ENCODE measurements at places on chromosomes 7 and 10. TPM values are rescaled to one million over a fixed set of nuclear protein-coding genes. Genes with fewer than 3 reads are reported as not detected.

GRCh38 chr10:1368842-1369171 lies 312.6 kb downstream of the WDR37 start:
- peak; percentile 65 for DNase-seq

DNA sequence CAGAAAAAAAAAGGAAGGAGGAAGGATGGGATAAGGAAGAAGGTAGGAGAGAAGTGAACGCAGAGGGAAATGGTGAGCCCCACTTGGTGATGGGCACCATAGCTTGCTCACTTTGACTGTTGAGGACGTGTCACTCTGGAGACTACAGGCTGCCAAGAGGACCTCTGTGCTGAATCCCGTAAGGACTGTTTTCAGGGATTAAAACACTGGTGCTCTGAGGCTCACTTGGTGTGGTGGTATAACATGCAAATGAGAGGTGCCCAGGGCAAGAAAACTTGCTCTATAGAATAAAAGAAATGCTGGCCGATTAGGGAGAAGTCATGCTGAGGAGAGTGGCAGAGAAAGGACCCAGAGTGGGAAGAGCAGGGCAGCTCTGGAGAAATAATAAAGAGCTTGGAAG lies 5.3 kb upstream of the IL2RA start:
- no peak for DNase-seq

DNA sequence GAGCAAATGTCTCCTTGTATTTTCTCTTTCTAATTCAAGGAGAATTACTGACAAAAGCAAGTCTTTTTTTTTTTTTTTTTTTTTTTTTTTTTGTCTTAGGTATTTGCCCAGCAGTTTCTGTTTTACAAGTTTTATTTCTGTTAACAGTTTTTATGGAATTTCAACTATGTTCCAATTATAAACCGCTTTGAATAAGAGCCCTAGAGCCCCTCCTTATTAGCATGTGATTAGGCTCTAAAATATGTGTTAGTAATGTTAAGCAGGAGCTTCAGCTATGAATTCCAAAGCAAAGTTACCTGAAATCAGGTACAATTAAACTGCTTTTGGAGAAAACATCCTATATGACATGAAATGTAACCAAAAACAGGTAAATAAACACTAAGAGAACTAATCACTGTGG lies 997.0 kb upstream of the POT1 start:
- DNase-seq, result no peak

DNA sequence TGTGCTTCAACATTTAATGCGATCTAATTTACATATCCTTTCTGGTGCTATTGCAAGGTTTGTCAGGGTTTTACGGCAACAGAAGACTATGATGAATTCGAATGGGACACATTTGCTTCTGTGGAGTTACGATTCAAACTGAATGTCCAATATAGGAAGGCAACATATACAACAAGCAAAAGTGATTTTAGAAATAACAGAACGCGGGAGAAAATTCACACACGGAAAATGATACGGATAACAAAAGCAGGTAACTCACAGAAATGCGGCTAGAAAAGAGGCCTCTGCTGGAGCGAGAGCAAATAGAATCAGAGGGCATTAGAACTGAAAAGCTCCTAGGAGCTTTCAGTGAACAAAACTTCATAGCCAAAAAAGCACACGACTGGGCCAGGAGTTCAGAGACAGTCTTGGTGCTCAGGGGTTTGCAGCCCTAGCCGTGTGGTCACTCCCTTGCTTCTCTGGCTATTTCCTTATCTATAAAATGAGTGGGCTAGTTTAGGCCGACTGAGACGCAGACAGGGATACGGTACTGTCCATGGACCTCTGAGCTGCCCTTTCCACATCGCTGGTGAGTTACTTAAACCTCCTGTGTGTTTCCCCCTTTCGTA lies 557 bp upstream of the TAX1BP1 start:
- no peak for DNase-seq

- DNase-seq, result no peak
These were observed 18.0 kb upstream of the VCL start for GRCh38 chr10:73979809-73980433.

GRCh38 chr7:104415700-104416099 lies 87.3 kb downstream of the LHFPL3 start:
- DNase-seq, result no peak

DNA sequence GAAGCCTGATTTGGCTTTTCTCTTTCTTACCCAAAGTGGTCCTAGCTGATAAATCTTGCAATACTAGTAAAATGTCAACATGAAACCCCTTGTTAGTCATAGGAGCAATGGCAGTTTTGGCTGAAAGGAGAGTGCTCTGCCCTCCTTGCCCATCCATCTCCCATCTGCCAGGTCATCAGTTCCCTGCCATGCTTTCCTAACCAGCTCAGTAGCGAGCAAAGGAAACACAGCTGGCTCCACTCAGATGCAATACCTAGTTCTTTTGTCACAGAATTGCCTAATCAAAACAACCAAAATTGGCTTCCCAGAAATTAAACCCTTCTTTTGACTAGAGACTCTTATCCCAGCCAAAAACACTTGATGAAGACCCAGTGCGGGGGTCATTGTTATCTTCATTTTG lies 733.0 kb downstream of the CCSER2 start:
- DNase-seq, result no peak

GRCh38 chr7:84495128-84495527 lies 300.5 kb upstream of the SEMA3A start:
- no peak for DNase-seq

GRCh38 chr7:155705623-155706360 lies 61.3 kb downstream of the RBM33 start:
- DNase-seq, result no peak

DNA sequence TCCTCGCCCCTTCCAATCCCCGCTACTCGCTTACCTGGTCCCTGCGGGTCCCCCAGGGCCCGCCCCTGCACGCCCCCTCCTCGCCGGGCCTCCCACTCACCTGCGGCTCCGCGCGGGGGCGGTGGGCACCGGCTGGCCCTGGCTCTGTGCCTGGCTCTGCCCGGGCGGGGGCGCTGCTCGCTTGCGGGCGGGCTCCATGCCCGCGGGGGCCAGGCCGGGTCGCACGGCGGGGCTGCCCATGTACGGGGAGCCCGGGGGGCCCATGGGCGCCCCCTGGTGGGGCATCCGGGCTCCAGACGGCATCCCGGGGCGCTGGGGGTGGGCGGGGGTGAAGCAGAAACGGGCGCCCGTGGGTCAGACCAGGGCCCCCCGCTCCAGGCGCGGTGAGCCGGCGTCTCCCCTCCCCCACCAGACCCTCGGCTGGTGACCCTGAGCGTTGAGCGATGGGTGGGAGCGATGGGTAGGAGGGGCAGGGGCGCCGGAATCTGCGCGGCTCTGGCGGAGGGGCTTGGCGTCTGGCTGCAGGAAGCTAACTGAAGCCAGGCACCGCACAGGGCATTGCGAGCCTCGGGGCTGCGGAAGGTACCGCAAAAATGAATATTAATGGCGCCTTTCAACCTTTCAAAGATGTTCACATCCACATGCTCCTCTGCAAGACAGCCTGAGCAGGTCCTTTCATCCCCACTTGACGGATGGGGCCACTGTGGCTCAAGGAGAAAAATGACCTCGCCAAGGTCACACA lies 3.0 kb downstream of the SMARCD3 start:
- no peak for DNase-seq

- DNase-seq, result peak; percentile 27
These were observed 40.5 kb upstream of the MMD2 start for GRCh38 chr7:4999369-4999950.

GRCh38 chr10:77513781-77514331 lies 123.8 kb downstream of the KCNMA1 start:
- no peak for DNase-seq

DNA sequence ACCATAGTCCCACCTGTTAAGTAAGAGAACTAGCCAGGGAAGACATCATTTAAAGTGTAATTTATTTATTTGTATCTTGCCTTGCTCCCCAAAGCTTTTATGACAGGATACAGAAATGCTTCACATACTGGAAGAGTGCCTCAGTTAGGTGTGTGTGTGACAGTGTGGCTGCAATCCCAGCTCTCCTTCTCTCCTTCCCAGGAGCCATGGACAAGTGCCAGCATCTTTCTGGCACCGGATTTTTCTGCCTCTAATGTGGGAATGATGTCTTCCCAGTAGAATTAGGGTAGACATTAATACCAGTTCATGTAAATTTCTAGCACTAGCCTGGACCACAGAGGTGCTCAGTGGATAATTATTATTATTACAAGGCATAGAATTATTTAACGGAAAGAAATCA lies 30.3 kb upstream of the ATXN7L1 start:
- no peak for DNase-seq

CFAP69 gene
- 4.4 TPM for total RNA-seq

GRM8 gene
- total RNA-seq, result 3.4 TPM

GNGT1 gene
- total RNA-seq, result not detected

RSPH10B2 gene
- 1.1 TPM for total RNA-seq

NKX2-3 gene
- not detected for total RNA-seq

ZCWPW1 gene
- 2.7 TPM for total RNA-seq

MACROH2A2 gene
- 117 TPM for total RNA-seq

All from type B pancreatic cell (in vitro differentiated cells).